ENCODE measurements at places on chromosomes 12 and 14.

DNA sequence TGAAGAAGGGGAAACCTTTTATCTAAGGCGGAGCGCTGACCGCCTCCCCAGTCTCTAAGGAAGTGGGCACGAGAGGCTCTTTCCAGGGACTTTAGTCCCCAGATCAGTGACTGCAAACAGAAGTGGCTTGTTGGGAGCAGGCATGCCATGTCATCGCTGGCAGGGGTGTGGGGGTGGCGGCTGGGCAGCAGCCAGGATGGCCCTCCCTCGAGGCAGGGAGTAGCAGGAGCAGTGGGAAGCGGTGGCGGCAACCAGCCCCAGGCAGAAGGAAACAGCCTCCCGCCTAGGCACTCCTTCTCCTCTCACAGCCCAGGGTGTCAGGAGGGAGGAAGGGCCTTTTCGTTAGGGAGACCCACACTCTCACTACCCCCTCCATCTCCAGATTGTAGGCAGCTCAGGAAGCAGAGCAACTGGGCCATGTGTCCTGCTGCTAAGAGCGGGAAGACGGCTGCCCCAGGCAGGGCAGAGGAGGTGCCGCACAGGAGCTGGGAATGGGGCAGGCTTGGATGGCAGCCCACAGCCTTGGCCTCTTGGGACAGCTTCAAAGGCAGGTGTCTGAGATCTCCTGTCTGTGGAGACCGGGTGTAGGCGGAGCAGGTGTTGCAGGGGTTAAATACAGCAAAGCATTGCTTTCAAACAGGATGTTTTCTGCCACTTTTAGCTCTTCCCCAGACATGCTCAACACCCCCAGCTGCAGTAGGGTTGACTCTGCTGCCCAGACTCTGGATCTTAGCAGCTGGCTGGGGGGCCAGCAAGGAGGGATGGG, 21.8 kb downstream of the VDR start:
- no peak for DNase-seq

DNA sequence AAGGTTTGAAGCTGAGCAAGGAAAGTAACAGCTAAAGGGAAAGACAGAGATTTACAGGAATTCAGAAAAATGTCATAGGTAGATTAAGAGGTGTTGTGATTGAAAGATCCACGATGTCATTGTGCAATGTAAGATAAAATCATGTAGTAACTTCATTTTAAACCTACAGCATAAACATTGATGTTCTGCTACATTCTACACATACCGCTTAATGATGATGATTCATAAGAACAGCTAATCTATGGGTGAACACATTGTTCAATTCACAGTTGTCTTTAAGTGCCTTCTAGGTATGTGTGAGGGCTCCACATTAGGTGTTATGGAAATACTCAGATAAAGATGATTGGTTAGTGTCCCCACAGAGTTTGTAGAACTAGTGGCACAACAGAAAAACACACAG, 170.9 kb downstream of the GRIP1 start:
- no peak for DNase-seq

GRCh38 chr14:80681651-80682050, 259.9 kb downstream of the CEP128 start:
- DNase-seq = no peak

GRCh38 chr12:61781021-61781581, 479.1 kb upstream of the USP15 start:
- DNase-seq = no peak

GRCh38 chr14:95713596-95714371, at the start of gene TCL1A:
Gene TCL1A, minus strand, starts transcription at chr14:95714125. Its CDS starts 59 bp downstream, at chr14:95714066.
- DNase-seq = no peak

GRCh38 chr12:54036620-54037359, 3.9 kb downstream of the HOXC5 start:
- peak; percentile 75 for DNase-seq

DNA sequence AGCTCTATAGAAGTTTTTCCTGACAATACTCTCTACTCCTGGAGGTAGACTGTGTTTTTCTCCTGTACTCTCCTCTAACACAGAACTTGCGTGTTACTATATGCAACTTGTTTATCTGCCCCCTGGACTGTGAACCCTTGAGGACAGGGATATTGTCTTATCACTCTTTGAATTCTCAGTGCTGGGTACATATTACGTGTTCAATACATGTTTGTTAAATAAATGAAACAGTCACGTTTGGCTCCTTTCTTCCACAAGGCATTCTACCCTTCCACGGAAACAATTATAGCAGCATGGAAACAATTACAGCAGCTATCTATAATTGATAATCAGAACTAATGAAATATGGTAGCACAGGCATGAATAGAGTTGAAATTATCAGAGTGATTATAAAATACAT, 50.7 kb downstream of the CRADD start:
- DNase-seq = no peak

DNA sequence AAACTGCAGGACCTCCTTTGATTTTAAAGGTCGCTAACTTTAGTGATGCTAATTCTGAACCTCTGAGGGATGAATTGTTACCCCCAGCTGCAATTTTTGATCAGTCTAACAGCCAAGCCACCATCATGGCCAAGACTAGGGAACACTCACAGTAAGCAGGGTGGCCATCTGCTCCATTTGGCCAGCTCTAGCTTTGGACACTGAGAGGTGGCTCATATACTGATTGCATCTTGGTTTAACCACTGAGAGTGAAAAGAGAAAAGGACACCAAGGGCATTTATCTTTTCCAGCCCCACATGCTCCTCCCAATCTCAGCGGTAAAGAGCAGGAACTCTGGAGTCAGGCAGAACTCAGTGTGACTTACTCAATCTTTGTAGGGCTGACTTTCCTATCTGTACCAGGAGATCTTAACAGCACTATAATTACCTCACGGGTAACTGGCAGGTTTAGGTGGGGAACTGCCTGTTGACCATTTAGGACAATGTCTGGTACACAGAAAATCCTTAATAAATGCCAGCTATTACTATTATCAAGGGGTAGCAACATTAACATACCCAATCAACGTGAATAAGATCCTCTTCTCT, 6.2 kb downstream of the LPCAT3 start:
- no peak for DNase-seq

DNA sequence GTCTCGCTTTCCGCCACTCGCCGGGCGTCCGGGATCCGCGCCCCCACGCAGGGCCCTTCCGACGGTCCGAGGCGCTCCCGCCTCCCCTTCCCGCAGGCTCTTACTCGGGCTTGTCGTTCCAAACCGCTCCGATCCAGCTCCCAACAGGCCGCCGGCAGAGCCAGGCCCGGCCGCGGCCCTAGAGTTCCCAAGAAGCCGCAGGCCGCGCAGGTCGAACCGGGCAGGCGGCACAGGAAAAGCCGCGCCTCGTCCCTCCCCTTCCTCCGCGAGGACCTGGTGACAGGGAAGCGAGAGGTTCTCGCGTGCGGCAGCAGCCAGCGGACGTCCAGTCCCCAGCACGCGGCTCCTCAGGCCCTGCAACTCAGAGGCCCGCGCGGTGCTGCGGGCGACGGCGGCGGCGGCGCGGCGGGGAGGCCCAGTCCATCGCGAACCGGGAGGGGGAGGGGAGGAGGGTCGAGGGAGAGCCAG, 272 bp downstream of the HECTD1 start:
- DNase-seq = no peak

GRCh38 chr14:22489957-22490950, 98.8 kb downstream of the DAD1 start:
- DNase-seq = no peak

DNA sequence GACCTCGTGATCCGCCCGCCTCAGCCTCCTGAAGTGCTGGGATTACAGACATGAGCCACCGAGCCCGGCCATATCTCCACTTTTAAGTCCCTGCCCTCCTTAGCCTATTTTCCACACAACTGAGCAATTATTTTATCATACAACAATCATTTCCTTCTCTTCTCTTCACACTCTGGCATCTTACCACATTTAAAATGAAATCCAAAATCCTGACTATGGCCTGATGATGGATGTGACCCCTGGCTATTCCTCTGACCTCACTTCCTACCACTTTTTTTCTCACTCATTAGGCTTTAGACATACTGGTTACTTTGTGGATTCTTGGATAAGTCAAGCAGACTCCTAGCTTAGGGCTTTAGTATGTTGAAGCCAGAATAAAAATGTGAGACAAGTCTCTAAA, 21.9 kb upstream of the EID3 start:
- DNase-seq = peak; percentile 60

DNA sequence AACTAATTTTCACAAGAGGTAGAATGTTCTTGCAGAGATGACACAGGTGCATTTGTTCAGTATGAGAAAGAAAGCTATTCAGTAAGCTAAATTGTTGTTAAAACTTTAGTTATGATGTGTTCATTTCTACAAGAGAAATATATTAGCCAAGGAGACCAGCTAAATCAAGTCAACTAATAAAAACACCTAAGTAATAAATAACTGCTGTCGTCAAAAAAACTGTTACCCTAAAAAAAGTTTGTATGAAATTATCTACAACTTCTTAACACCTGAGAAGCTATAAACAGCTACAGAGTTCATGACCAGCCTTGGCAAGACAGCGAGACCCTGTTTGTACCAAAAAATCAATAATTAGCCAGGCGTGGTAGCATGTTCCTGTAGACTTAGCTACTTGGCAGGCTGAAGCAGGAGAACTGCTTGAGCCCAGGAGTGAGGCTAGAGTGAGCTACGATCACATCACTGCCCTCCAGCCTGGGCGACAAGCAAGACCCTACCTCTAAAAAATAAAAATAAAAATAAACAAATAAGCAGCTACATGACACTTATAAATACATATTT, 67.6 kb upstream of the AP4S1 start:
- no peak for DNase-seq

- no peak for DNase-seq
Measured at GRCh38 chr14:75426332-75427125, 1.3 kb upstream of the JDP2 start.

GRCh38 chr14:101200008-101200649, 296.6 kb upstream of the RTL1 start:
- DNase-seq = no peak

GRCh38 chr12:57627501-57628279, 5.3 kb downstream of the B4GALNT1 start:
- no peak for DNase-seq

GRCh38 chr12:123027726-123028445, 47.4 kb downstream of the ARL6IP4 start:
- no peak for DNase-seq

DNA sequence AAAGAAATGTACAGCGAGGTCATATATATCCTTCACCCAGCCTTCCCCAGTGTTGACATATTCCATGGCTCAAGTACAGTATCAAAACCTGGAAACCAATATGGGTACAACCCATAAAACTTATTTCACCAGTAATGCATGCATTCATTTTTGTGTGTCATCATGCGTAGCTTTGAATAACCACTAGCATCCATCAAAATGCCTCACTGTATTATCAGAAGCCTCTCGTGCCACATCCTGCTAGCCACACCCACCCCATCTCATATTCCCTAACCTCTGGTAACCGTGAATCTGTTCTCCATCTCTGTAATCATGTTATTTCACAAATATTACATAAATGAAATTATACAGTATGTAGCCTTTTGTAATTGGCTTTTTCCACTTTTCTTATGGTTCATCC, 314.3 kb downstream of the RAD51B start:
- no peak for DNase-seq

DNA sequence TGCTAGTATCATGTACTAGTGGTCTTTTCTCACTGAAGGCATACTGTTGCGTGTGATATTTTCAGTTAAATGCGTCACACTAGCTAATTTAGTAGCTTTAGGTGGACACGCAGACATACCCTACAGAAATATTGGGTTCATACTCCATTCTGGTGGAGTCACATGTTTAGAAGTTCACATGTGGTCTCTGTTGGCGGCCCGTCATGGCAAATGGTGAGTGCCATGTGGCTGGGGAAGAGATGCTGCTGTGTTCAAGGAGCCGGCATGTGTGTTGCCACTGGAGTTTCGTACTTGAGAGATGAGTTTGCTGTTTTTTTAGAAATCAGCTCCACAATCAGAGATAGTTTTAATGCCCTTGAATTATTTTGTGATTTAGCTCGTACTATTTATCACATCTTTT, 454.6 kb downstream of the PCNX1 start:
- DNase-seq = no peak

- peak; percentile 97 for DNase-seq
Measured at GRCh38 chr14:74548881-74549280, 55.3 kb downstream of the ISCA2 start.

DNA sequence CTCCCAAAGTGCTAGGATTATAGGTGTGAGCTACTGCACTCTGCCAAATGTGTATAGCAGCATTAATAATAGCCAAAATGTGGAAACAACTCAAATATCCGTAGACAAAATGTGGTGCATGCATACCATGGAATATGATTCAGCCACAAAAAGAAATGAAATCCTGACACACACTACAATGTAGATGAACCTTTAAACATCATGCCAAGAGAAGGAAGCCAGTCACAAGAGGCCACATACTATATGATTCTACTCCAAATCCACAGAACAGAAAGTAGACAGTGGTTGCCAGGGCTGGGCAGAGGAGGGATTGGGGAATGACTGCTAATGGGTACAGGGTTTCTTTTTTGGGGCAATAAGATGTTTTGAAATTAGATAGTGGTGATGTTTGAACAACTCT, 7.7 kb upstream of the TMED2 start:
- peak; percentile 37 for DNase-seq

DNA sequence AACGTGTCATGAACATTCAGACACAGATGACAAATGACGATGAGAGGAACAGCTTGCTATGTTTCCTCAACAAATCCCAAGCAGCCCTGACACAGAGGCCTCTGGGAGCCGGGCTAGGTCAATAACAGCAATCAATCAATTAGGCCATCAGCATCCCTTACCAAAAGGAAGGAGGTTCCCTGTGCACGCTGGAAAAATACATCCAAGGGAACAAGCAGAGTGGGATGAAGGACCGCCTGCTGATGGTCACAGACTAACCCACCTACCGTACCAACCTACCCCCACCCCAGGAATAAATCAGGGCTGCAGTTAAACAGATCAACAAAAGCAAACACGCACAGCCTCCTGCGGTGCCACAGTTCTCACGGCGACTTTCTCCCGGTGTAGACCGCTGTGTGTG, 265.1 kb upstream of the SFSWAP start:
- no peak for DNase-seq

GRCh38 chr12:57008178-57008577, 1.8 kb upstream of the ZBTB39 start:
- peak; percentile 74 for DNase-seq

GRCh38 chr12:49763006-49763591, 21.7 kb downstream of the TMBIM6 start:
- DNase-seq = peak; percentile 40

GRCh38 chr12:67871231-67871630, 118.0 kb upstream of the IFNG-AS1 start:
- no peak for DNase-seq

- peak; percentile 97 for DNase-seq
Measured at GRCh38 chr12:124663206-124663605, 95.8 kb upstream of the NCOR2 start.

DNA sequence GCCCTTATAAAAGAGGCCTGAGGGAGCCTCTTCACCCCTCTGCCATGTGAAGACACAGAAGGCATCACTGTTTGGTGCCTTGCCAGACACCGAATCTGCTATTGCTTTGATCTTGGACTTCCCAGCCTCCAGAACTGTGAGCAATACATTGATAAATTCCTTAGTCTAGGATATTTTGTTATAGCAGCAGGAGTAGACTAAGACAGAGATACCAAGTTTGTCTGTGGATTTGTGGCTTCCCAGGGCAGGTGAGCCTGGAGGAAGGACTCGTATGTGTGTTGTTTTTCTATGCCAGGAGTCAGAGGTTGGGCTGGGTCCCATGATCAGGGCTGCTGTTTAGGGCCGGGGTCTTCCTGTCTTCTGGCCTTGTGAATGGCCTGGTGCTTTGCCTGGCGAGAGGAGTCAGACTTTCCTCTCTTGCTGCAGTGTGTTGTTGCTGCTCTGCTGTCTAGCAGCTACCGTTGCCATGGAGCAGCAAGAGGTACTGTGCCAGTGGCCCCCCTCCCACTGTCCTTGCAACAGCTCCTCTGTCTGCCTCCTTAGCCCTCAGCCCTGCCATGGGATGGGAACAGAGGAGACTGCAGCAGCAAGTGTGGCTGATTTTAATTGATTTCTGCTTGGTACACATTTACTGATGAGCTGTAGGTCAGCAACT, 111.2 kb downstream of the CHST11 start:
- DNase-seq = no peak

Measured in AG10803 (cell line).